Activated gamma-delta T cell treated with Interleukin-2 at 50 U/mL for 16 hours (primary cell): ENCODE measurements at places on chromosomes 12 and 14.
A peak's percentile ranks its signal among the peaks of the same experiment; 100 is the strongest.

DNA sequence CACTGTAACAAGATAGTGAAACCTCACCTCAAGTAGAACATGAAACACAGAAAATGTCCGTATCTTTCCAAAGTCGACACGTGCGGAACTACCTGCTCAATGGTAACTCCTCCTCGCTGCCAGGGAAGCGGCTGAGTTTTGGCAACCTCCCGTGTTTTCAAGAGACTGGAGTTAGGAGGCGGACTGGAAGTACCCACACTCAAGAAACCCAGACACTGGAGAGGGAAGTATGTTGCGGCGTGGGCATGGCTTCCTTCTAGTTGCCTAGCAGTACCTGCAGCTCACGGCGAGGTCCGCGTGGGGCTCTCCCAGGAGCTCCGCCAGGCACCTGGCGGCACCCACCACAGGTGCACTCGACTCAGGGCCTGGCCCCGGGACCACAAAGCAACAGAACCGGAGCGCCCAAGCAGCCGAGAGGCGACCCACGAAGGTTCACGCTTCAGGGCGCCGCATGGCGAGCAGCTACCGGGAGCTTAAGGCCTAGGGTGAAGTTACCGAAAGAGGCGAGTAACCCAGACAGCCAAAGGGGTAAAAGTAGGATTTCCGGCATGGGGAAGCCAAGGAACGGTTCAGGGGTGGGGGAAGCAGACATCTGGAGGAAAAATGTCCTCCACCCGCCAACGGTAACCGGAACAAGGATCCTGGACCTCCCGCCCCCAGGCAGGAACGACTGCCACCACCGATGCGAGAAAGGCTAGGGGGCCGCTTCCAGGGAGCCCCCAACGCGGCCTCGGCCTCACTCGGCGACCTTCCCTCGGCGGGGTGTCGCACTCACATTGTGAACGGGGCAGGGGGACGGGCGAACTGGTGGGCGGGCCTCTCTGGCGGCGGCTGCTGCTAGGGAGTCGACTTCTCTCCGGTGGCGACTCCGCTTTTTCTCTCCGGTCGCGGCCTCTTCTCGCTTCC lies 608 bp downstream of the PTGES3 start:
- DNase-seq, result peak; percentile 77

- no peak for DNase-seq
Observed at GRCh38 chr12:57094208-57095160, 5.6 kb downstream of the NAB2 start.

DNA sequence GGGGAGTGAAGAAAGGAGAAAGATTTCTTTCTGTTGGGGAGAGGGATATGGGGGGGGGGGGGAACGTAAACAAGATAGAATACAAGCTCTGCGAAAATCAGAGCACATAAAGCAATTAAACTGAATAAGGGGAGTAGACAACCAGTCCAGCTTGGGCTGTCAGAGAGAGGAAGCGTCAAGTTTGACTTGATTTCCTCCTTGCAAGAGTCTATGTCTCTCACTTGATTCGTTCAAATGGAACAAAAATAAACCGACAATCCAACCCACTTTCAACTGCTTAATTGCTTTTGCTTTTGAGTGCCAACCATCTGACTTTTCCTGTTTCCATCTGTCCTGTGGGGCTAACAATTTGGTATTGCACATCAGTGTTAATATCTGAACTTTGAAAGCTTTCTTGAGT lies 942 bp downstream of the SYT1 start:
- DNase-seq, result no peak

DNA sequence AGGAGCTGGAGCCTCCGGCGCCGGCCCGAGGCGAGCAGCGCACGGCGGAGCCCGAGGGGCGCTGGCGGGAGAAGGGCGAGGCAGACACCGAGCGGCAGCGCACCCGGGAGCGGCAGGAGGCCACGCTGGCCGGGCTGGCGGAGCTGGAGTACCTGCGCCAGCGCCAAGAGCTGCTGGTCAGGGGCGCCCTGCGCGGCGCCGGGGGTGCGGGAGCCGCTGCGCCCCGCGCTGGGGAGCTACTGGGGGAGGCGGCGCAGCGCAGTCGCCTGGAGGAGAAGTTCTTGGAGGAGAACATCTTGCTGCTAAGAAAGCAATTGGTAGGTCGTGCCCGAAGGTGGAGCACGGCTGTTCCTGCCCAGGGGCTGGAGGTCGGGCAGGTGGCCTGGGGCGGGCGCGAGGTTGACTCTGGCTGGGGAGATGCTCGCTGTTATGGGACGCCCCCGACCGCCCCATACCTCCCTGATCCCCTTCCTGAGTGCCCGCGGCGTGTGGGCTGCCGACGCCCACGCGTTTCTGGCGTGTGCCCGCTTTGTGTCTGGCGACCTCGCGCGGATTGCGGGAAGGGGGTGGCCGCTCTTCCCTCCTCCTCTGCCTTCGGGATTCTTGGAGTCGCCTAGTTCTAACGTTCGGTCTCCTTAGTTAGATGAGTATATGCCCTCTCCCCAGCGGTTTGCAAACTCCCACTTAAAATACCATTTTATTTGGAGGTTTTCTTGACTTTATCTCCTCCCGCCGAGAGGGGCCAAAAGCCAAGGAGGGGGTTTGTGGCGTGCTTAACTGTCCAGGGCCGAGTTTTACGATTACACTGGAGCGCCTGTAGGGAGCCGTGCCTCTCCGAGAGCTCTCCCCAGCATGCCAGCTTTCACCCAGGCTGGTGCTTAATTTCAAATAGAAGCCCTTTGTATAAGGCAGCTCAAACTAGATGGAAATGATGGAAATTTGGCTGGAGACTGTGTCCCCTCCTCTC lies 752 bp downstream of the DACT1 start:
- no peak for DNase-seq

GRCh38 chr12:10291030-10291429 lies 16.6 kb upstream of the KLRD1 start:
- no peak for DNase-seq

DNA sequence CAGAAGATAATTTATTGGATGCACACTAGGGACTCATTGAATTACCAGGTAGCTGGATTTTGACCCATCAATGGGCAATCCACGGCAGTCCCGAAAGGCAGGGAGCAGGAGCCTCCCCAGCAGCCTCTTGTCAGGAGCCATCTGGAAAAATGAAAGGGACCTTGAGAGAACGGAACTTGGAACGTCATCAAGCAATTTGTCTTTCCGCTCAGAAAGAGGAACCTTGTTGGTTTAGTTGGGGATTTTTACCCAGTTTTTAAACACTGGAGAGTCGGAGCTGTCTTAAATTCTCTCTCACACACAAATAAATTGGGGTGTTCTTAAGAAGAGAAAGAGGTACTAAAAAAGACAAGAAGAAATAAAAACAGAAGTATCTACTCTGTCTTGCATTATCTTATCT lies 1351.7 kb upstream of the TMEM132C start:
- DNase-seq, result no peak

GRCh38 chr12:84507956-84508850 lies 404.4 kb downstream of the SLC6A15 start:
- no peak for DNase-seq

GRCh38 chr14:75230140-75230792 lies 48.4 kb upstream of the FOS start:
- peak; percentile 54 for DNase-seq

GRCh38 chr12:28104316-28104715 lies 85.9 kb upstream of the CCDC91 start:
- no peak for DNase-seq

- DNase-seq, result no peak
Observed at GRCh38 chr12:16163146-16163545, 114.3 kb downstream of the SLC15A5 start.

- DNase-seq, result no peak
Observed at GRCh38 chr14:53510281-53510912, 357.3 kb upstream of the DDHD1 start.

GRCh38 chr14:101584055-101584859 lies 23.0 kb downstream of the DIO3 start:
- no peak for DNase-seq

DNA sequence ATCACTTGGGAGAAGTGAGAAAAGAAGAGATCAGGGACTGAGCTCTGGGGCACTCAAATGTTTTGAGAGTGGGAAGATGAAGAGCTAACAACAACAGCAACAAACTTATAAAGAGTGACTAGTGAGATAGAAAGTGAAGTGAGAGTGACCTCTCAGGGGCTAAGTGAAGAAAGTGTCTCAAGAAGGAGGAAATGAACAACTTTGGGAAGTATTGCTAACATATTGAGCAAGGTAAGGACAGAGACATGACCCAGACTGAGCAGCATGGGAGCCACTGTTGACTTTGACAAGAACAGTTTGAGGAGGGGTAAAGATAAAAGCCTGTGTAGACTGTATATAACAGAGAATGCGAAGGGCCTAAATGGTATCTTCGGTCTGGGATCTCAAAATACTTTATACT lies 155.1 kb upstream of the BTG1 start:
- no peak for DNase-seq
